IMR-90 (cell line): ENCODE measurements at places on chromosomes 16 and 17. TPM values are rescaled to one million over a fixed set of nuclear protein-coding genes. Genes with fewer than 3 reads are reported as not detected.

Gene KRTAP3-2
- total RNA-seq = not detected in 2 replicates

GRCh38 chr17:30519707-30520106, 42.5 kb downstream of the GOSR1 start:
- peaks cover 10% of the 10 kb centered on the region for H3K4me1 ChIP-seq
- no peaks in the 10 kb centered on the region for H3K27me3 ChIP-seq
- H3K36me3 ChIP-seq = peaks cover 24% of the 10 kb centered on the region
- DNase-seq = peak; percentile 91

- H3K4me3 ChIP-seq = no peak overlapping the region
- no peak overlapping the region for H3K27ac ChIP-seq
These were observed 89.7 kb downstream of the MGAT5B start for GRCh38 chr17:76957678-76958464.

DNA sequence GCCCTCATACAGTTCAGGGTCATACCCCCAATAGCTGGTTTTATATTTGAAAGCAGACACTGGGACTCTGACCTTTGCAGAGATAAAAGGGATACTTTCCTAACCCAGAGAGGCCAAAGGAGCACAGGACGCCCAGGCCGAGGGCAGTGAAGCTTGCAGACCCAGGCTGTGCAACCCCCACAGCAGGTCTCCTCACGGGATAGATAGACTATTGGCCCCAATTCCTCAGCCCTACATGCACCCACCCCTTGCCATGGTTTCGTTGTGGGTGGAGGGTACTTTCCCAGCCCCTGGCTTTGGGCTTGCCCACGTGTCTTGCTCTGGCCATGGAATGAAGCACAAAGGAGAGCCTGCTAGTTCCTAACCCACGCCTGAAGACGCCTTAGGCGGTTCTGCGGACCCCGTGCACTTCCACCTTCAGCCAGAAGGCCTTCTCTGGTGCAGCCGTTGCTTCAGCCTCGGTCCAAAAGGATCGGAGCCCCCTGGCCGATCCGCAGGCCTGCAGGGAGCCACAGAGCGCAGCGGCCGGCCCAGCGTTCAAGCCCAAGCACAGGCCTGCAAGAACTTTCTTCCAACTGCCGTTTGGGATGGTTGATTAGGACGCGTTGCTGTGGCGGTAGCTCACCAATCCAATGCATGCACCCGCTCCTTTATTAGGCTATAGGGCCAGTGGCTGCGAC, 9.8 kb upstream of the BRCA1 start:
- H3K27me3 ChIP-seq = no peaks in the 10 kb centered on the region
- H3K36me3 ChIP-seq = peaks cover 28% of the 10 kb centered on the region
- no peak for DNase-seq
- no peaks in the 10 kb centered on the region for H3K4me1 ChIP-seq
- H3K27ac ChIP-seq = no peak overlapping the region

- H3K4me3 ChIP-seq = no peak overlapping the region
- H3K36me3 ChIP-seq = peaks cover 5% of the 10 kb centered on the region
- peak; percentile 99 for DNase-seq
- H3K4me1 ChIP-seq = peaks cover 35% of the 10 kb centered on the region
These were observed 50.9 kb downstream of the CDH11 start for GRCh38 chr16:65070831-65071432.

- H3K27me3 ChIP-seq = no peaks in the 10 kb centered on the region
- no peak for DNase-seq
- H3K4me1 ChIP-seq = no peaks in the 10 kb centered on the region
- H3K36me3 ChIP-seq = no peaks in the 10 kb centered on the region
These were observed 581.1 kb downstream of the MAF start for GRCh38 chr16:79019431-79019830.

- H3K36me3 ChIP-seq = peaks cover 13% of the 10 kb centered on the region
- no peaks in the 10 kb centered on the region for H3K27me3 ChIP-seq
- peak overlapping the region; percentile 77 for H3K4me3 ChIP-seq
- H3K27ac ChIP-seq = no peak overlapping the region
- DNase-seq = no peak
These were observed 1.7 kb downstream of the PRKAR1A start for GRCh38 chr17:68513932-68514331.

DNA sequence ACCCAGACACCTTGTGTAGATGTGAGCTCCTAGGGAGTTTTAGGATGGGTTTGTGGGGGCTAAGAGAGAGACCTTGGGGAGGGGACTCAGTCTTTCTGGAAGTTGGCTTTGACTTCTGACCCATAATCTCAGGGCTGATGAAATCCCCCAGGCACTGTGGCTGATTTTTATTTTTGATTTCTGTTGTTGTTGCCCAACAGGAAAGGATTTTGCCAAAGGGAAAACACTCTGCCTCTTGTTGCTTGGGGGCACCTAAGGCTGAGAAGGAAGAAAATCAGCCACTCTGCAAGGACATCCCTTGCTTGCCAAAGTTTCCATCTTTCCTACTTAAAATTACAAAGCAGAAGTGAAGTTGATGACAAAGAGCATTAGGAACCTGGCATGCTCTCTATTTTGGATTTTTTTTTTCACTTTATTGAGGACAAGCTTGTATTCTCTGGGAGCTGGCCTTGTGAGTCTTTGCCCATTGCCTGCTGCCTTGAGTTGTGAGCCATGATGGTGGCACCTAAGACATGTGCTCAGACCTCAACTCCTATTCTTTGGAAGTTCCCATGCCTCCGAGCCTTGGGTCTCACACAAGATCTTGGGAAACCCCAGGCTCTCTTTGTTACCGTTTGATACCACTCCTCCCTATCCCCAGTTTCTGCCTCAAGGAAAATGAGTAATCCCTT, 3.2 kb upstream of the C1QTNF1 start:
- peaks cover 18% of the 10 kb centered on the region for H3K4me1 ChIP-seq
- H3K27ac ChIP-seq = no peak overlapping the region
- DNase-seq = no peak
- H3K4me3 ChIP-seq = no peak overlapping the region

DNA sequence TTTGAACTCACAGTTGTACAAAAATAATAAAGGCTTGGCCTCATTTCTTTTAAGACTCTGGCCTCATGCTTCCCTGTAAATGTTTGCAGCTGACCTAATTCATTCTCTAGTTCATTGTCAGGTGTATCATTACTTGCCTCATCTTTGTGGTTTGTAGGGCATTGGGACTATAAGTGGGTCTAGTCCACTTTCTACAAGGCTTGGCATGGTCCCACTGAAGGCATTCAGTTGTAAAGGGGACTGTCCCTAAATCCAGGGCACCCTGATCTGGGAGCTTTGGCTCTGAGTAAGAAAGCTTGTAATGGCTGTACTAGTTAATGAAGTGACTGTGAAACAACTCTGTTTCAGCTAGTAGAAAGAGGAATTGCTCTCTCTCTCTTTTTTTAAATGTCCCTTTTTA, 2.7 kb downstream of the KCTD2 start:
- no peaks in the 10 kb centered on the region for H3K27me3 ChIP-seq
- H3K27ac ChIP-seq = no peak overlapping the region
- no peak for DNase-seq
- H3K36me3 ChIP-seq = peaks cover 16% of the 10 kb centered on the region
- no peaks in the 10 kb centered on the region; the same call in 1 of the 2 replicates for H3K4me1 ChIP-seq

Gene KRT14
- total RNA-seq = not detected in 2 replicates

DNA sequence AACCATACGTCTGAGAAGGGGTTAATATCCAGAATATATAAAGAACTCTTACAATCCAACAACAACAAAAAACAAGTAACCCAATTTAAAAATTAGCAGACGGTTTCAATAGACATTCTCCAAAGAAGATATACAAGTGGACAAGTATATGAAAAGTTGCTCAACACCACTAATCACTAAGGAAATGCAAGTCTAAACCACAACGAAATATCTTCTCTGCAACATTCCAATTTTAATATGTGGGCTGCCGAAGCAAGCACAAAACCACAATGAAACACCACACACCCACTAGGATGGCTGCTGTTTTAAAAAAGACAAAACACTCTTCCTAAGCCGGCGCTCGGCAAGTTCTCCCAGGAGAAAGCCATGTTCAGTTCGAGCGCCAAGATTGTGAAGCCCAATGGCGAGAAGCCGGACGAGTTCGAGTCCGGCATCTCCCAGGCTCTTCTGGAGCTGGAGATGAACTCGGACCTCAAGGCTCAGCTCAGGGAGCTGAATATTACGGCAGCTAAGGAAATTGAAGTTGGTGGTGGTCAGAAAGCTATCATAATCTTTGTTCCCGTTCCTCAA, 5.9 kb upstream of the SLC13A2 start:
- no peak overlapping the region for H3K27ac ChIP-seq
- peaks cover 3% of the 10 kb centered on the region; the same call in 1 of the 2 replicates for H3K4me1 ChIP-seq
- DNase-seq = peak; percentile 33
- H3K36me3 ChIP-seq = no peaks in the 10 kb centered on the region
- H3K27me3 ChIP-seq = peaks cover 50% of the 10 kb centered on the region

DNA sequence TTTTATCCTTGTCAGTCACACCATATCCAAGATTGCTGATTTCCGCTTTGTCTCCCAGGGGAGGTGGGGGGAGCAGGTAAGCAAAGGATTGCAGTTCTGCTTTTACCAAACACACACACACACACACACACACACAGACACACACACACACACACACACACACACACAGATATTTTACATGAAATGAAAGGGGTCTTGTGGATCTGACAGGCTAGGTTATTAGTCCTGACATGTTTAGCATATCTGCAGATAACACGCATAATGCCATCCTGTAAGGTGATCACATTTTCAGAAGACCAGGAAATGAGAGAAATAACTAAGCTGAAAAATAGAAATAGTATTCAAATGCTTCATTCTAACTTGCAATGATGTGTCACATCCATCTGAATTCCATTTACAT, 1113.3 kb downstream of the CDH8 start:
- no peaks in the 10 kb centered on the region for H3K36me3 ChIP-seq
- no peak overlapping the region for H3K27ac ChIP-seq
- H3K4me1 ChIP-seq = no peaks in the 10 kb centered on the region
- no peak overlapping the region for H3K4me3 ChIP-seq

DNA sequence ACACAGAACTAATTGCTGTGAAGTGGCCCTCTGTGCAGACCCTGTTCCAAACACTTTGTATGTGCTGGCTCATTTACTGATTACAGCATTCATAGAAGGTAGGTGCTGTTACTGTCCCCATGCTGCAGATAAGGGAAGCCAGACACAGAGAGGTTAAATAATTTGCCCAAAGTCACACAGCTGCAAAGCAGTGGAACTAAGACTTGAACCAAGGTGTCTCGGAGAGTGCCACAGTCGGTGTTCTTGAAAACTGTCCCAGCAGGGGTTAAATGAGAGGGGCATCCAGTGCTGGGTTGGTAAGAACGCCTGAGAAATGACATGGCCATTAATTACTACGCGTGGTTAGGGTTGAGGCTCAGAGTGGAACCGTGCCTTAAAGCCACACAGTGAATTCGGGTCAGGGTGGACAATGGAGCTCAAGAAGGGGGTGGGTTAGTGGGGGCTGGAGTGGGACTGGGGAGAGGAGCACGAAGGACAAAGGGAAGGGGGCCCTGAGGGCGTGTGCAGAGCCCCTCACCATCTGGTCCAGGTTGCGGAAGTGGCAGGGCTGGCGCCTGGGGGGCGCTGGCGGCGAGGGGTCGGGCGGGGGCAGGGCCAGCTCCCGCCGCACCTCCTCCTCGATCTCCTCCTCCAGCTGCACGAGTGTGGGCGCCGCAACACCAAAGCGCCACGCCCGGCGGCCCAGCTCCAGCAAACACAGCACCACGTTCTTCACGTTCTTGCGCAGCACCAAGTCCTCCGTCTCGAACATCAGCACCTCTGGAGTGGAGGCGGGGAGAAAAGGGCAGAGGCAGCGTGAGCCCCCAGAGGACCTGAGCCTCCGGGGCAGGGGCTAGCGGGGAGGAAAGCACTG, 3.3 kb downstream of the GAS2L2 start:
- peak; percentile 20 for DNase-seq
- H3K27me3 ChIP-seq = peaks cover 50% of the 10 kb centered on the region
- peak overlapping the region; percentile 8; the same call in 1 of the 2 replicates for H3K4me3 ChIP-seq
- no peaks in the 10 kb centered on the region for H3K36me3 ChIP-seq
- H3K27ac ChIP-seq = no peak overlapping the region

Gene ITGAL
- not detected in 2 replicates for total RNA-seq

DNA sequence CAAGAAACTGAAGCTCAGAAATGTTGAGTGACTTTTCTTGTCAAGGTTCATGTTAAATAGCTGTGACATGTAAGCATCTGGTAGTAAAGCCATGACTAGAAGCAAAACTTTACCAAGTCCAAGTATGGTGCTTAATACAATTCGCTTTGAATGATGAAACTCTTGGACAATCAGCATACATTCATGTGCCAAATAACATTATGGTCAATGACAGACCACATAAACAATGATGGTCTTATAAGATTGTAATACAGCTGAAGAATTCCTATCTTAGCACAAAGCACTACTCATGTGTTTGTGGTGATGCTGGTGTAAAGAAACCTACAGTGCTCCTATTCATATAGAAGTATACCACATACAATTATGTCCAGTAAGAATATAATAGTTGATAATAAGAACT, 97.1 kb upstream of the RPRML start:
- peaks cover 3% of the 10 kb centered on the region for H3K4me1 ChIP-seq
- no peak overlapping the region for H3K4me3 ChIP-seq
- no peaks in the 10 kb centered on the region for H3K36me3 ChIP-seq
- H3K27ac ChIP-seq = no peak overlapping the region

Gene TEX19
- under 0.01 and 0.28 TPM in 2 replicates for total RNA-seq

Gene HID1
- 0.18 and 0.56 TPM in 2 replicates for total RNA-seq

- no peaks in the 10 kb centered on the region for H3K36me3 ChIP-seq
- no peak for DNase-seq
- no peak overlapping the region for H3K27ac ChIP-seq
- H3K4me3 ChIP-seq = no peak overlapping the region
- H3K4me1 ChIP-seq = no peaks in the 10 kb centered on the region
- no peaks in the 10 kb centered on the region for H3K27me3 ChIP-seq
These were observed 72.3 kb upstream of the CCL1 start for GRCh38 chr17:34435182-34435928.

DNA sequence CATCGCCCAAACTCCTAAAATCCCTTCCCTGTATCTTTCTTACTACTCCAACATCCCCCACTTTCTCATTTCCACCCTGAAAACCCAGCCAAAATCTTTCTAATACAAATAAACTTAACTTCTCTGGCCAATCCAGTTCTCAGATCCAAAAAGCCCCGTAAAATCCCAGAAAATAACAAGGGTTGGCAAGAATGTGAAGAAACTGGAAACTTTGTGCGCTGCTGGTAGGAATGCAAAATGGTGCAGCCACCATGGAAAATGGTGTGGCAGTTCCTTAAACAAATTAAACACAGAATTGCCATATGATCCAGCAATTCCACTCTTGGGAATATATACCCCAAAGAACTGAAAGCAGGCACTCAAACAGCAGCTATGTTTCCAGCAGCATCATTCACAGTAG, 24.1 kb downstream of the LRRC75A start:
- no peak for DNase-seq
- H3K4me3 ChIP-seq = no peak overlapping the region
- peaks cover 9% of the 10 kb centered on the region for H3K4me1 ChIP-seq
- H3K27ac ChIP-seq = no peak overlapping the region
- H3K36me3 ChIP-seq = no peaks in the 10 kb centered on the region

GRCh38 chr16:67216612-67217490, 10.1 kb upstream of the TMEM208 start:
- H3K4me3 ChIP-seq = no peak overlapping the region
- no peaks in the 10 kb centered on the region for H3K27me3 ChIP-seq
- H3K4me1 ChIP-seq = no peaks in the 10 kb centered on the region
- no peak for DNase-seq
- peaks cover 4% of the 10 kb centered on the region; the same call in 1 of the 2 replicates for H3K36me3 ChIP-seq
- H3K27ac ChIP-seq = no peak overlapping the region

Gene SLC38A8
- not detected in 2 replicates for total RNA-seq

Gene SLC9A5
- total RNA-seq = 1.8 and 2.5 TPM in 2 replicates
